ENCODE measurements at places on chromosomes 1 and 21.
A peak's percentile ranks its signal among the peaks of the same experiment; 100 is the strongest.

GRCh38 chr1:185984113-185984836 lies 250.1 kb downstream of the HMCN1 start:
- no peak for DNase-seq

- no peak for DNase-seq
Observed at GRCh38 chr1:1550591-1551432, 10.4 kb upstream of the TMEM240 start.

- no peak for DNase-seq
Observed at GRCh38 chr1:224353975-224354925, 2.4 kb upstream of the CNIH4 start.

DNA sequence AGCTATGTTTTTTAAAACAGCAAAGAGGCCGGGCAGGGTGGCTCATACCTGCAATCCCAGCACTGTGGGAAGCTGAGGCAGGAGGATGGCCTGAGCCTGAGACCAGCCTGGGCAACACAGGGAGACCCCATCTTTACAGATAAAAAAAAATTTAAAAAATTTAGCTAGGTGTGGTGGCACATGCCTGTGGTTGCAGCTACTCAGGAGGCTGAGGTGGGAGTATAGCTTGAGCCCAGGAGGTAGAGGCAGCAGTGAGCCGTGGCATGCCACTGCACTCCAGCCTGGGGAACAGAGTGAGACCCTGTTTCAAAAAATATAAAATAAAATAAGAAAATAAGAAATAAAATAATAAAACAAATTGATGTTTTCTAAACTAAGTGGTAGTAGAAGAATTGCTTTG lies 8.4 kb downstream of the SLC35A3 start:
- DNase-seq, result no peak

GRCh38 chr1:233790662-233791371 lies 113.7 kb upstream of the SLC35F3 start:
- peak; percentile 55 for DNase-seq

- DNase-seq, result peak; percentile 27
Observed at GRCh38 chr1:240691909-240692705, 80.2 kb upstream of the GREM2 start.

- DNase-seq, result no peak
Observed at GRCh38 chr1:1846386-1846918, 44.4 kb downstream of the GNB1 start.

DNA sequence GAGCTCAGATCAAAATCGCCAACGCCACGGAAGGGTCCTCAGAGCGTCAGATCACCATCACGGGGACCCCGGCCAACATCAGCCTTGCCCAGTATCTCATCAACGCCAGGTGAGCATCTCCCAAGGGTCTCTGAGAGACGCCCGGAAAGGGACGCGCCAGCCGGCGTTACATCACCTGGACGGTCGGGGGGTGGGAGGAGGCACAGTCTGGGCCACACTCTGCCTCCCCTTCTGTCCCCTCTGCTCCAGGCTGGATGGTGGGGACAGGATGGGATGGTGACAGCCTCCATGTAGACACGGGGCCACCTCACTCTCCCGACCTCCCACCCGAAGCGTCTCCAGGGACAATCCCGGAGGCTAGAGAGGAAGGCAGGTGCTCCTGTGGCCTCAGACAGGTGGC lies 41.5 kb upstream of the COL6A1 start:
- no peak for DNase-seq

DNA sequence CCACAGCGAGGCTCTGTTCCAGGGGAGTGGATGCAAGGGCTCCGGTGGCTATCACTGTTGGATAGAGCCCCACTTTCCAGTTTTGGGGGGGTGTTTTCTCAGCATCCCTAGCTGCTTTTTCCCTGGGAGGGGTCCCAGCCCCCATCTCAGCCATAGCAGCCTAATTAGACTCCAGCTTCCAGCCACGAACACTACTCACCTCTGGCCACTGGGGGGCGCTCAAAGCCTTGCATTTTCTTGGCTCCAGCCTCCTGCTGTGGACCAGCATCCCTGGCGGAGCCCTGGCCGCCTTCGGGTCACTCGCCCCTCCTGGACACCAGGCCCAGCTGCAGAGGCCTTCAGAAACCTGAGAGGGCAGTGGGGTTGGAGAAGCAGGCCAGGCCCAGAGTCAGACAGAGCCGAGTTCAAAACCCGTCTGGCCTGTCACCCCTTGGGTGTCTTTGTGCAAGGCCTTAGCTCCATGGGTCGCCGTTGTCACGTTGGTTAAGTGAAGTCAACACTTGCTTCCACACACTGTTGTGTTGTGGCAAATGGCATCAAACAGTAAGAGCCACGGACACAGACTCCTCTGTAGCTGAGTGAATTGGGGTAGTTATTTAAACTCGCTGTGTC lies 93.5 kb upstream of the ACTL8 start:
- peak; percentile 37 for DNase-seq

DNA sequence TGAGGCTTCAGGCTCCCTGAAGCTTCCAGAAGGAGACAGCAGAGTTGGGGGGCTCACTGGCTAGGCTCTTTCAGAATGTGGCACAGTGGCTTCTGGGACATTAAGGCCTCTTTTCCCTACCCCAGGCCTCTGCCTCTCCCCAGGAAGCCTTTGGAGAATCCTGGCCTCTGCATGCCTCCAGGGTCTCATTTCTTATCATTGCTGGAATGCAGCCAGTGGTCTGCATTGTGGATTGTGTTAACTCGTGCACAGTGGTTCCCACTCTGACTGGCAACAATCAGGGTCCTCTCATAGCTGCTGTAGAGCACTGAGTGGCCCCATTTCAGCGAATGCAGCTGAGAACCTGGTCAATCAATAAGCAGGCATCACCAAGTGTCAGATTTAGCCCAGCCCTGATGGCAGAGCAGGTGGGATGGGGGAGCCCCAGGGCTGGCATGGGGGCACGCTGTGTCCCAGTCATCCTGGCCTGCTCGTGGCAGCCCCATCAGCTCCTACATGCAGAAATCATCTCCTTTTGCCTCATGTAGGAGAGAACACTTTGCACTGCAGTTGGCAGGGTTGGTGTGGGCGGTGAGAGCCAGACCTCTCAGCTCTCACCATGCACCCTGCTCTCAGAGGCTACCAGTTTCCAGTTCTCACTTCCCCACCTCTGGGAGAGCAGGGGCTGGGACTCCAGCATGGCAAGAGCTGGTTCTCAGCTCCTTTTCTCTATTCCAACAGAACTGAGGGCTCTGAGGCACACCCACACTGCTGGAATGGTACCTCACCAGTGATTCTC lies 13.4 kb downstream of the ADORA1 start:
- no peak for DNase-seq

DNA sequence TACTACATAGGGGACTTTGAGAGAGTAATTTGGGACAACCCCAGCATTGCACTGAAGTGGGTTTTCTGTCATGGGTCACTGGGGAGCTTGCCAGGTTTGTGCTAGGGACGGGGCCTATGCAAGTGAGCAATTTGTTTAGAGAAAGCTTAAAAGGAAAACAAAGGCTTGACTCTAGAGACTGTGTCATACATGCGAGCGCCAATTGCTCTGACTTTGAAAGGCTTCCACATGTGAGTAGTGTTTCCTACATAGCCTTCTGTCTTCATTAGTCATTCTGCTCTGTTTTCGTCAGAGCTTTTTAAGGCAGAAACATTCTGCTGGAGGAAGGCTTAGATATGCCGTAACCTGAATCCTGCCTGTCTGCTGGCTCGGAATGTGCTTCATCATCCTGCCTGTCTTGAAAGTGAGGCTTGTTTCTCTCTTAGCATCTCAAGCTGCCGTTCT lies 28.4 kb downstream of the TRIM45 start:
- no peak for DNase-seq

DNA sequence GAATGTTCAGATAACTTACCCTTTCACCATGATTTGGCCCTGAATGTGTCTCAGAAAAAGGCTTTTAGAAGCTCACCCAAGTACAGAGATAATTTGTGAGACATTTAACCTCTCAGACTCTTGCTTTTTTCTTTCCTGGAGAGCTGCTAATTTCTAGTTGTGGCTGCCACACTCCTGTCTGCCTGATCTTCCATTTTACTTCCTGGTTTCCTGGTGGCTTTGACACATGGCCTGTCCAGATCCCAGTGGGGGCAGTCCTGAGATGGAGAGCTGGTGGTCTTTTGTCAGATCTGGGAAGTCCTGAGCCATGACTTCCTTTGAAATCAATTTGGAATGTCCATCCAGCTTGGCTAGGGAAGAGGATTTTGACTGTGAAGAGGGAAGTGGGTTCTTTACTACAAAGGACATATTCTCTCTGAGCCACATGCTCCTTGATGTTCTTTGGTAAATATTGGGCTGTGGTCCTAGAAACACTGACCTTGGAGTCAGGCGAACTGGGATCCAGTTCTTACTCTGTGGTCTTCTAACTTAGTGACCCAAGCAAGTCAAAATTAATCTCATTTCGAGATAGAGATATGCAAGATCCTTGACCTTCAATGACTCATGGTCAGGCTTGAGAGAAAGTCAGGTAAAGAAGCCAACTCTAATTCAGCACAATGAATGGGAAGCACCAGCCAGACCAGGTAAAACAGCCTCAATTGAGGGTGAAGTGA lies 78.0 kb upstream of the HSD17B7 start:
- DNase-seq, result no peak

- no peak for DNase-seq
Observed at GRCh38 chr1:244112041-244112440, 61.0 kb downstream of the ZBTB18 start.

DNA sequence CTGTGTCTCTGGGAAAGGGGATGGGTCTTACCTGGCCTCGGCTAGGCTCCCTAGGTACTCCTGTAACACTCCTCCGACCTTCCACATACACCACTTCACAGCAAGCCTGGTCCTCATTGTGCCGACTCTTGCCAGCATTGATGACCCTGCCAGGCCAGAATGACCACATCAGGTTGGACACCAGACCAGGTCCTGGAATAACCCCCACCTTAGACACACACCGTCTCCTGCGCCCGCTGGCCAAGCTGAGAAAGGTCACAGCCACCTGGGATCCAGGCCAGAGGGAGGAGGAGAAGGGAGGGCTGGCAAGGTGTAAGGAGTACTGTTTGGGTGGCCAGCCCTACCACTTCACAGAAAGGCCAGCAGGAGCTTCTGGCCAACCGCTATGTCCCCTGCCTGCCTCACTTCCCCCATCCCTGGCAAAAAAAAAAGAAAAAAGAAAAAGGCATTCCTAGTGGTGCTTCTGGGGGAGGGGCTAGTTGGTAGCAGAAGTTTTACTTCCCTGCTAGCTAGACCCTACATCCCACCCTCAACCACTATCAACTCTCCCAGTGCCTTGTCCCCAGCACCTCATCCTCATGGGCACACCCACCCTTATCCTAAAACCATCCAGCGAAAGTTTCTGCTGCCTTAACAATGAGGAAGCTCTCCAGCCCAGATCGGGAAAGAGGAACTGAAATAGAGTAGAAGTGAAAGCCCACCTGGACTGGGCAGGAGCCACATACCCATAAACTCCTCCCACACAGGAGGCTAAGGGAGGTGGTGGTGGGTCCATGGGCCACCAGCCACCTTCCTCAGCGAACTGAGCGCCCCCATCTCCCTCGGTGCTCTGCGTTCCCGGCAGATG lies 1.4 kb downstream of the PPM1J start:
- no peak for DNase-seq

DNA sequence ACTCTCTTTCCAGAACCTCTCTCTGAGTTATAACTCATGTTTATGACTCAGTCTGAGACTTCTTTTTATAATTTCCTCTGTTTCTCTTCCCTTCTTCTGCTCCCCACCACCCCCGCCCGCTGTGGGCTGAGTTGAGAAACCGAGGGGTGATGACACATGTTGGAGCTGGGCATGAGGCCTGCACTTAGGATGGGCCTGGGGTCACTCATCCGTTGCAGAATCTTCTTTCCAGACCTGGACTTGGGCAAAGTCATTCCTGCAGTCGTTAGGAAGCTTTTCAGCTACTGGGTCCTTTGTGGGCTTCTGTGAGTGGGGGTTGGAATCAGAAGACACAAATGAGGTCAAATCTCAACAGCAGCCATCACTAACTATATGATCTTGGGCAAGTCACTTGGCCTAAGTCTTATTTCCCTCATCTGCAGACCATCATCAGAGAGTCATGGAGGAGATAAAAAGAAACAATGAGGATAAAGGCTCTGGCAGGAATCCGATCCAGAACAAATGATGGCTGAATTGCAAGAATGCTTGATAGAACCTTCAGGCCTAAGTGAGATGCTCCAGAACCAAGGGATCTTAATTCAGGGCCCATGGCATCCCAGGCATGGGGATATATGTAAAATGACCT lies 53.4 kb downstream of the RPS6KA1 start:
- no peak for DNase-seq

GRCh38 chr1:154973344-154974101 lies 958 bp upstream of the CKS1B start:
- DNase-seq, result peak; percentile 98

DNA sequence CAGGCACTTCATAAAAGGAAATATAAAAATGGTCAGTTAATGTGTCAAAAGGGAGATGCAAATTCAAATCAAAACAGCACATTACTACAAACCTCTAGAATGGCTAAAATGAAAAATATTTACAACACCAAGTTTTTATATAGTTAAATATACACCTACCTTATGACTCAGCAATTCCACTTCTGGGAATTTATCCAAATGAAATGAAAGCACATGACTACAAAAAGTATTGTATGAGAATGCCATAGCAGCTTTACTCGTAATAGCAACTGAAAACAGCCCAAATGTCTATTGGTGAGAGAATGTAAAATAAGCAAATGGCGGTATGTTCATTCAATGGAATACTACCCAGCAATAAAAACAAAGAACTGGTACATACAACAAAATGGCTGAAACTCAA lies 175.8 kb upstream of the SPAG17 start:
- DNase-seq, result no peak

DNA sequence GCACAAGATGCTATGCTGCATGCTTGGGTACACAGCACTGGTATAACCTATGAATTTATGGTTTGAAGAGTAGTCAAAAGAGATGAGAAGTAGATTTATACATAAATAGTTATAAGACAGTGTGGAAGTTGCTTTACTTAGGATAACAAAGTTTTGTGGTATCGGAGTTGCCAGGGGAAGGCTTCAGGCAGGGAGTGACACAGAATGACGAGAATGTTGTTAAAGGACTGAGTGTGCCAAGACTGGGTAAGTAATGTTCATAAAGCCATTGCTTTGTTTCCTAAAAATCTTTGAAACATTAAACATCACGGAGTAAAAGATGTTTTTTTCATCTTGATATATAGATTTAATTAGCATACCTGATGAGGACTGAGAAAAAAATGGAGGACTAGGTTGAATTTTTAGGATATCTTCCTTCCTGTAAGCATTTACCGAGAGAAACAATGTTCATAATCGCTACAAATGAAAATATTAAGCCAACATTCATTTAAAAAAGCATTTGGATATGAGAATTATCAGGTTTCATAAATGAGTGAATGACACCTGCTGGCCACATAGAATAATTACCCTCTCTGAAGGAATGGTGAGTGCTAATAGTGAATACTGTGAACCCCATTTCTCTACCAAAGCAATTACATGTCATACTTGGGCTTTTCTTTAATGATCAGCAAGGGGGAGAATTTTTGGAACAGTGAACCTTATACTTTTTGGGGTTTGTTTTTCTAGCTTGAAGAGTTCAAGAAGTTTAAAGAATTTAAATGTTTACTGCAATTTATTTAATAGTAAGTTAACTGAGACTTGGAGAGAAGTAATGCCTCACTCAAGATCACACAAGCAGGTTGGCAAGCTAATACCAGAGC lies 28.4 kb downstream of the EXTL2 start:
- no peak for DNase-seq
